ENCODE measurements at places on chromosomes 3 and 15.

- no peak for DNase-seq
Observed at GRCh38 chr3:96776818-96777217, 37.6 kb upstream of the EPHA6 start.

DNA sequence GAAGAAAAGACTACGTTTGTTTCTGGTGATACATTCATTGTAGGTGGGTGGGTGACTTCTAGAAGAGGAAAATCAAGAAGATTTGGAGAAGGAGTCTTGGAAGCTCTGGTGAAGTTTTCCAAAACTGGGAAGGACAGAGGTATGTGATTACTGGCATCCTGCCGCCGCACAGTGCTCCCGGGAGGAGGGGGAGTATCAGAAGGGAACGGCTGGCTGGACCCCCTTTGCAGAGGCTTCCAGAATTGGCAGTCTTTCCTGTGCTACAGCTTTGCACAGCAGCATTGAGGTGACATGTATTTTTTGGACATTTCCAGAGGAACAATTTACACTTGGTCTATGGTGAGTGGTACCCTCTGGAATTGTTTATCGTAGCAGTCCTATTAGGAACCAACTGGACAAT lies 75.7 kb upstream of the EOMES start:
- DNase-seq: no peak

DNA sequence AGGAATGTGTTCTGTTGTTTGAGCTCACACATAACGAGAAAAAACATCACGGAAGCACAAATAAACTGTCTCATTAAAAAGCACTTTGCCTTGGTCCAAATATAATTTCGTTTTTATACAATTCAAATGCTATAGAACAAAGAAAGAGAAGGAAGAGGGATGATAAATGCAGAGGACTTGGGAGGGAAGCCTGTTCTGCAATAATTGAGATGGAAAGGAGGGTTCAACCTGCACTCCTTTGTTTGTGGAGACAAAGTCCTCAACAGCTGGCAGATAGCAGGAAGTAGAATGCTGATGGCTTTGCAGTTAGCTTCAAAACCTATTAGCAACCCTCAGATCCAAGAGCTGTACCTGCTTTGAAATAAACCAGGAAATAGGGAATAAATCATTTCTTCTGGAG lies 1010.8 kb downstream of the FHIT start:
- DNase-seq: no peak

GRCh38 chr15:75695220-75695619 lies 17.4 kb downstream of the CSPG4 start:
- no peak for DNase-seq
